ENCODE measurements at places on chromosomes 4 and X. TPM values are rescaled to one million over a fixed set of nuclear protein-coding genes. Genes with fewer than 3 reads are reported as not detected.

SATL1 gene
- total RNA-seq, result not detected

NSG1 gene
- 1.2 TPM for total RNA-seq

FDCSP gene
- total RNA-seq, result not detected

STBD1 gene
- 9.3 TPM for total RNA-seq

NEIL3 gene
- 1.2 TPM for total RNA-seq

SPP1 gene
- 3.3 TPM for total RNA-seq

PCDH10 gene
- total RNA-seq, result 73.0 TPM

TRMT44 gene
- total RNA-seq, result 15.4 TPM

SULT1B1 gene
- total RNA-seq, result 0.59 TPM

SPANXN3 gene
- total RNA-seq, result not detected

NOX1 gene
- total RNA-seq, result not detected

PCYT1B gene
- 0.92 TPM for total RNA-seq

FAM236C gene
- not detected for total RNA-seq

GPR34 gene
- total RNA-seq, result under 0.01 TPM

ADAM29 gene
- total RNA-seq, result not detected

FAAH2 gene
- total RNA-seq, result under 0.01 TPM

SLC9A7 gene
- 158 TPM for total RNA-seq

MAGEB17 gene
- total RNA-seq, result not detected

GRPEL1 gene
- total RNA-seq, result 44.9 TPM

EOLA2 gene
- total RNA-seq, result 20.2 TPM

XPNPEP2 gene
- total RNA-seq, result not detected

FAM9B gene
- not detected for total RNA-seq

PRRG1 gene
- total RNA-seq, result 13.1 TPM

BTK gene
- not detected for total RNA-seq

NAT8L gene
- 0.30 TPM for total RNA-seq

UGT2B28 gene
- total RNA-seq, result not detected

ENPEP gene
- 0.30 TPM for total RNA-seq

DDIT4L gene
- total RNA-seq, result 2.7 TPM

Data from smooth muscle cell of the umbilical artery (primary cell).